Stimulated activated CD8-positive, alpha-beta memory T cell treated with anti-CD3 and anti-CD28 coated beads, Interleukin-12 subunit alpha, Interleukin-12 subunit beta, amount 100 ng/mL, for 1 hour (primary cell): ENCODE measurements at places on chromosomes 13 and 19.

- DNase-seq: no peak
These were observed 3.1 kb downstream of the ADAMTS10 start for GRCh38 chr19:8607386-8607785.

- no peak for DNase-seq
These were observed 68.8 kb upstream of the ZNF599 start for GRCh38 chr19:34841780-34842179.

GRCh38 chr13:73258406-73258805 lies 199.6 kb downstream of the KLF5 start:
- DNase-seq: no peak

GRCh38 chr13:21326155-21327031 lies 132.7 kb downstream of the ZDHHC20 start:
- DNase-seq: no peak

GRCh38 chr13:98214008-98214643 lies 37.1 kb upstream of the RNF113B start:
- DNase-seq: no peak

DNA sequence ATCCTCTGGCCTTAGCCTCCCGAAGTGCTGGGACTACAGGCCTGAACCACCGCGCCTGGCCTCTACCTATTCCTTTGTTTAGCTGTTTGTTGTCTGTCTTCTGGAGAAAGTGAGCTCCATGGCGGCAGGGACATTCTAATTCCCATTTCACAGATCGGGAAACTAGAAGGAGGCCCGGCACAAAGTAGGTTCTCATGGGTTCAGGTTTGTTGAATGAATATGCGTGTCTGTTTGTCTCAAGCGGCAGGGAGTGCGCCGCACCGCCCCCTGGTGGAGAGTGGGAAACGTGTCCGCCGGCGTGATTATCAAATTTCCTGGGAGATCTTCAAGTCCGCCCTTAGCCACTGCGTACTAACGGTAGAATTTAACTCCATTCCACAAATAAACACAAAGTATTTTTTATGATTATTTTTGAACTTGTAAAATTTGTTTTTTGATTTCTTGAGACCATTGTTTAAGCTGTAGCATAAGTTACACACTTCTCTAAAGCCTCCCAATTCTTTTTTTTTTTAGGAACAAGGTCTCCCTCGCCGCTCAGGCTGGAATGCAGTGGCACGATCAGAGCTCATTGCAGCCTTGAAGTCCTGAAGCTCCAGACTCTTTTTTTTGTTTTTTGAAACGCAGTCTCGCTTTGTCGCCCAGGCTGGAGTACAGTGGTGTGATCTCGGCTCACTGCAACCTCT lies 8.9 kb upstream of the CCDC9 start:
- peak; percentile 68 for DNase-seq

DNA sequence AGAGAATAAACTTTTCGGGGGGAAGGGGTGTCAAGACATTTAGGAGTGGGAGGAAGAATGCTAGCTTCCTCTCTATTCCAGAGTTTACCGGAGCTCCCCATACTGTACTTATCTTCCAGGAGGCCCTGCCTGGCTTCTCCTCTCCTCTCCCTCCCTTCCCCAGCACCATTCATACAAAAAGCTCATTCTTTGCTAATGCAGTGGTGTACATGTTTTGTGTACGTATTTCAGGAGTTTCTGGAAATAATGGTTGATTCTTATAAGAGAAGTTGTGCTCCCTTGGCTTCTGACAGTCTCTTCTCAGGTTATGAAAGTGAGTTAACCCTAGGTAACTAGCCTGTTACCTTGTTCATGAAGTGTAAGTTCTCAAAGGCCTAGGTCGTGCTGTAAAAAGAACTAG lies 7.1 kb downstream of the SAMD4B start:
- DNase-seq: no peak

DNA sequence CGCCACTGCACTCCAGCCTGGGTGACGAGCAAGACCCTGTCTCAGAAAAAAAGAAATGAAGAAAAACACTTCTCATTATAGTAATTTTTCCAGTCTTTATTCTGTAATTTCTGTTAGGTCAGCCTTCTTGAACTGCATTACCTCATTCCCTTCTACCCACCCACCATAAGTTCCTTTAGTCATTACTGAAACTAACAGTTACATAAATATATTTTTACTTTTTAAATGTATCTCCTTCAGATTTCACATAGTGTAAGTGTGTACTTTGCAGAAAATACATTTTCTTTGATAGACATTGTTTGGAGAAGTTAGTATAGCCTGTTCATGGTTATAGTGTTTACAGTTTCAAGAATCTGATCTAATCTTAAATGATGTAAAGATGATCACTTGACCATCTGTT lies 31.7 kb upstream of the KCTD4 start:
- DNase-seq: no peak

DNA sequence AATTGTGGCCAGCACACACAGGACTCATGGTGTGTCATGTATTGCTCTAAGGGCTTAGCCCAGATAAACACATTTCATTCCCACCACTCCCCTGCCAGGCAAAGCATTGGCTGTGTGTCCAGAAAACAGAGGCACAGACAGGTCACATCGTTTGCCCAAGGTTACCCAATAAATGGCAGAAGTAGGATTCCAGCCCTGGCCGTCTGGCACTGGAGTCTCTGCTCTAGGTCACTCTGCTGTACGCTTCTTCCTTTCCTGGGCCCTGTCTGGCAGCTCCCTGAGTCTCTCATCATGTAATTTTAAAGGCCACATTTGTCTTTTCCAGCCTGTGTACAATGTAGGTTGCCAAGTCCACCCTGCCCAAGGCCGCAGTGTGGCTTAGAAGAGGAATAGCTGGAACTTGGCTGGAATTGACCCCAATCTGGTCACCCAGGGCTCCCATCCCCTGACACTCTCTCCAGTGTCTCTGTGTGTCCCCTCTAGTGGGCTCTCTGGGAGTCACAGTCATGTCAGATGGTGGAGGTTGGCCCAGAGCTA lies 264.5 kb upstream of the TSHZ3 start:
- DNase-seq: no peak

DNA sequence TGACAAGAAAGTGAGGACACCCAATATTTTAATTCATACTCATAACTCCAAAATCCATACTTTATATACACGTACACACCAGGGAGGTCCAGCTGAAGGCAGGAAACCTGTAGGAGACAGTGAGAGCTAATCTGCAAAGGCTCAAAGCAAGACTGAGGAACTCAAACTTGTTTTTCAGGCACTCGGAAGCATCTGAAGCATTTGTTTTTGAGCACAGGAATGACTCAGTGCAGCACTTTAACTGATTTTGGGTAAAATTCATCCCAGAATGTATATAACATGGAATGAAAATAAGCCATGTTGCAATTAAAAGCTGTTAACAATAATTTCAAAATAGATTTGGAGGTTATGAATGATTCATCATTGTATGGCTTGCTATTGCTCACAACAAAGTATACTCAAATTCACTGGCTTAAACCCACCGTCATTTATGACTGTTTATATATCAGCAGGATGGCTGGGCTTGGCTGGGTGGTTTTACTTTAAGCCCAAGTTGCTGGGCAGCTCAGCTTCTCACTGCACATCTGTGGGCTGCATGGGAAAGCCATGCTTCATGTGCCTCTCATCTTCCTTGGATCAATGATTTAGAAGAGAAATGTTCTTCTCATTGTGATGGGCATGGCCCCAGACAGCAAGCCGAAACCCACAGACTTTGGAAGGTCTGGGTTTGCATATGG lies 177.0 kb downstream of the RFC3 start:
- no peak for DNase-seq

GRCh38 chr19:11198769-11199424 lies 1.6 kb upstream of the KANK2 start:
- DNase-seq: no peak

DNA sequence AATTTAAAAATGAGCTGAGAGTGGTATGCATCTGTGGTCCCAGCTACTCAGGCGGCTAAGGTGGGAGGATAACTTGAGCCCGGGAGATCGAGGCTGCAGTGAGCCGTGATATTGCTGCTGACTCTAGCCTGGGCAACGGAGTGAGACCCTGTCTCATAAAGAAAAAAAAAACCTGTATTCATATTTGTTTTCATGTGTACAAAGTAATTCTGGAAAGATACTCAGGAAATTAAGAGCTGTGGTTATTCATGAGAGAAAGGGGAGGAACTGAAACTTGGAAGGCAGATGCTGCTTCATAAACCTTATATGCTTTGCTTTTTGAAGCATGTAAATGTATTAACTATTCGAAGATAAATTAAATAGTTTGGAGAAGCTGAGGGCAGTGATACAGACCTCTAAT lies 8.8 kb upstream of the RLN3 start:
- no peak for DNase-seq

DNA sequence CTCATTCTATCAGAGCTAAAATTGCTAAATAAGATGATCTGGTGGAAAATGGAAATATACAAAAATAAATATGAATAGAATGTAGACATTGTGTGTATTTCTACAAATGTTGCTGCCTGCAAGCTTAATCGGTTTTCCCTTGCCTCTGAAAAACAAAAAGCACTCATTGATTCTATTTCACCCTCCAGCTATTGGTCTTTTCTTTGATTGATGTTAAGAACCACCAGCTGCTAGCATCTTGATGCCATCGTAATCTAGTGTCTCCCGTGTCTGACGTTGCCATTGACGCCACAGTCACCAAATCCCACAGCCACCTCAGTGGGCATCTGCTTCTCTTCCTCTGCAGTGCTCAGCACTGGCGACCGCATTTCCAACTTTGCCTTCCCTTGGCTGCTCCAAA lies 461.8 kb downstream of the MYO16 start:
- DNase-seq: no peak

DNA sequence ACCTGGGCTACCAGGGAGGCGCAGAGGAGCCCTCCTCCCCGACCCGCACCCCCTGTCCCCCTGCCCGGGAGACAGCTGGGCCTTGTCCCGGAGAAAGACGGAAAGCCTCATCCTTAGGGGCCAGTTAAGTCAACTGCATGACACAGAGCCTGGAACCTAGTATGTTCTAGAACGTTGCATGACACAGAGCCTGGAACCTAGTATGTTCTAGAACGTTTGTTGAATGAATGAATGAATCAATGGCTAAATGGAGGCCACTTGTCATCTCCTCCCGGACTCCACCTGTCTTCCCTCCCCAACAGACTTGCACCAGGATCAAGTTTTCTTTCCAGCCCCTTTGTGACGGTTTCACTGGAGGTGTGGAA lies 706 bp downstream of the SERP2 start:
- DNase-seq: no peak

DNA sequence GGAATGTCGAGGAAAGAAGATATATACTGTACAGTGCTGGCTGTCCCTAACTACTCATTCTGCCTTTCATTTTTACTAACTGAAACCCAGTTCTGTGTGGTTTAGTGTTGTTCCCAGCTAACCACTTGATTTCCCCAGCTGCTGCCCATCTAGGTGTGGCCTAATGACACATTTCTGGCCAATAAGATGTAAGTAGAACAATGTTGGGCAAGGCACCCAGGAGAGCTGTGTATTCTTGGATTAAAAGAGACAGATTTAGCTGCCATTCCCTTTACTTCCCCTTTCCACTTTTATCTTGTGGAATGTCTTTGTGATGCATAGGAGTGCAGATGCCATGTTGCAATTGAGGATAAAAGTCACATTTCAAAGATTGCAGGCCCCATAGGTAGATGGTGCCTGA lies 28.3 kb upstream of the PCDH9 start:
- DNase-seq: no peak

GRCh38 chr13:112756511-112756966 lies 66.7 kb downstream of the ATP11A start:
- no peak for DNase-seq

- no peak for DNase-seq
These were observed 22.4 kb downstream of the TCF3 start for GRCh38 chr19:1630012-1630411.

DNA sequence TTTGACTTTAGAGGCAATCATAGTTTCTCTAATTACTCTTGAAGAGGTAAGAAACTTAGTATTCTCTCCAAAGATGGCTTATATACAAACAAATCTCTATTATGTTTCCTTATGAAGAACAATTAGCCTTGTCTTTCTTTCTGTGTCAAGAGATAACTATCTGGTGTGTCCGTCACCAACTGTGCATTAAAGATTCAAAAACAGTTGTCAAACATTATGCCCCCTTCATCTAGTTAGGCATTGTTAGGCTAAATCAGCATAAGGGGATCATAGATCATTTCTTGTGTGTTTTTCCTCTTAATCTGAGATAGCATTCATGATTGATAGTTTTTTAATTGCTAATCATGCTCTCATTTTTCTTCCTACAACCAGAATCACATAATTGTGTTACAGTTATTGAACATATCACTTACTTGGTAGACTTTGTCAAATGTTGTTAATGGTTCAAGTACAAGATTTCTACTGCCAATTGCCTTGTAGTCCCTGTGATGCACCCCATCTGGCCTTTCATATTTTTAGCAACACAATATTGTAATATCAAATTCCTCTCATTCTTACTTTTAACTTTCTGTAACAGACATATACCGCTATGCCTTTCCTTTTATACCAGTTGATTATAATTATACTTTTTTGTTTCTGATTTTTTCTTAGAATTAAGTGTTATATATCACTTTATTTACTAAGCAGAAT lies 612.7 kb downstream of the SLITRK6 start:
- DNase-seq: no peak

DNA sequence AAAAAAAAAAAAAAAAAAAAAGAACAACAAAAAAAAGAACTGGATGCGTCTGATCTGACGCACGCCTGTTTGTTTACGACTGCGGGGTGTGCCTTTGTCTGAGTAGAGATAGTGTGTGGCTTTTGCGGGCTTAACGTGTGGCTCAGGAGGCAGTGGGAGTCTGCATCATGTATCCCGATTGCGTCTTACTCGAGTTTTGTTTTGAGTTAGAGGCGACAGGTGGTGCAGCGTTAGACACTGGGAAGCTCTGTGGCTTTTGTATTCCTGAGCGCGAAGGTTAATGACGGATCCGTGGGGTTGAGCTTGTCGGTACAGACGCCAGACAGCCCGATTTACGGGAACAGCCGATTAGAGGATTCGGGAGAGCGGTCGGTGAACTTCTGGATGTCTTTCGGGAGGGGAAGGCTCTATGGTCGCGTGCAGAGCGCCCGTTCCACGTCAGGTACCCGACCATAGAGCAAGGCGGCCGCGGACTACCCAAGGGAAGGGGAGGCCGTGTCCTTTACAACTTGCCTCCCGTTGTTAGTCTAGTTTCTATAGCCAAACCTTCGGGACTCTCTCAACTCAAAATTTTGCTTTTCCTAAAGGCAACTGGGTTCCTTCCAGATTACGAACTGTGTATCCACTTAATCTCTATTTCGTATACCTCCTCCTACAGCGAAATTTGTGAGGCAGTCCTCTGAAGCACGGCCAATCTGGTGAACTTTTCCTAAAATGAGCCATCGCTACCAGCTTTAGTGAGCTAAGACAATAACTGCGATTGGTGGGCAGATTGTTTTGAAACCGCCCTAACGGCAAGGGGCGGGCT lies 926 bp upstream of the HNRNPUL1 start:
- DNase-seq: peak; percentile 69

DNA sequence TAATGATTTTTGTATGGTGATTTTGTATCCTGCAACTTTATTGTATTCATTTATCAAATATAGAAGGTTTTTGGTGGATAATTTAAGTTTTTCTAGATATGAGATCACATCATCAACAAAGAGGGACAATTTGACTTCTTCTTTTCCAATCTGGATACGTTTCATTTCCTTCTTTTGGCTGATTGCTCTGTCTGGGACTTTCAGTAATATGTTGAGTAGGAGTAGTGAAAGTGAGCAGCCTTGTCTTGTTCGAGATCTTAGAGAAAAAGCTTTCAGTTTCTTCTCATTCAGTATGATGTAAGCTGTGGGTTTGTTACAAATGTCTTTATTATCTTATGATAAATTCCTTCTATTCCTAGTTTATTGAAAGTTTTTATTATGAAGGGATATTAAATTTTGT lies 352.0 kb upstream of the DACH1 start:
- DNase-seq: no peak

GRCh38 chr13:76790980-76791819 lies 95.0 kb downstream of the KCTD12 start:
- DNase-seq: no peak

GRCh38 chr13:74554569-74555275 lies 420.5 kb upstream of the KLF12 start:
- no peak for DNase-seq
